AG04450 (cell line): ENCODE measurements at places on chromosomes 3 and 15.

DNA sequence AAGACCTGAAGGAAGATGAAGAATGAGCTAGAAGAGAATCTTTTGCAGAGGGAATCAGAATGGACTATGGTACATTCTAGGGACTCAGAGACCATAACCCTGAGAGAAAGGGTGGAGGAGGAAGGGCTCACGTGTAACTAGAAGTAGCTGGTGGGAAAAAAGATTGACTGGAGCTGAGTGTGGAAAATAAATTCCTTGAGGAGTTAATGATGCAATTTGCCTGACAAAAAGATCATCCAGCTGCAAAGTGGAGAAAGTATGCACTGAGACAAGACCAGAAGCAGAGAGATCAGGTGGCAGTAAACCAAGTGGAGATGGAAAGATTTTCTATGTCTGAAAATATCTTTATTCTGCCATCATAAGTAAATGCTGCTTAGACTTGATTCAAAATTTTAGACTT, 52.9 kb upstream of the TBL1XR1 start:
- DNase-seq: no peak

- DNase-seq: peak; percentile 1
Measured at GRCh38 chr3:63655519-63655918, 3.0 kb downstream of the SNTN start.

GRCh38 chr3:31880020-31880419, 101.0 kb downstream of the OSBPL10 start:
- DNase-seq: no peak

- no peak for DNase-seq
Measured at GRCh38 chr3:67302489-67302888, 304.4 kb downstream of the KBTBD8 start.

GRCh38 chr15:79635149-79635771, 203.1 kb downstream of the MINAR1 start:
- no peak for DNase-seq

- no peak for DNase-seq
Measured at GRCh38 chr3:196889844-196890708, 22.4 kb downstream of the SENP5 start.

DNA sequence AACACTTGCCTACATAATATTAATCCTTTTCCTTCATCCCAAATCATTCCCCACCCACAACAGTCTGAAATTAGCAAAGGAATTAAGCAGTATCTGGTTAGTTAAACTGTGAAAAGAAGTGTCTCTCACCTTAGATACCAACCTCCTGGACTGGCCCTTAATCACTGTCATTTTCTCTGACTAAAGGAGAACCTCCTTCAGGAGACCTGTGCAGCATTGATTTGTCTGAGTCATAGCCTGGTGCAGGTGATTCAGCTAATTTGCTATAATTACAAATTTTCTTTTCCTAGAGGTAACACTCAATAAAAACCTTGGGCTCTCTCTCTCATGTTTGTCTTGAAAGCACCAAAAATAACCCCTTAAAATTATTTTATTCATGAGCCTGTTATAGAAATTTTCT, 279.8 kb upstream of the SEMA6D start:
- no peak for DNase-seq
